Astrocyte of the hippocampus (primary cell): ENCODE measurements at places on chromosomes 13 and 19.

- no peak for DNase-seq
Measured at GRCh38 chr13:100230769-100231149, 141.9 kb downstream of the PCCA start.

- no peak for DNase-seq
Measured at GRCh38 chr13:113601166-113602070, 16.9 kb downstream of the TFDP1 start.

DNA sequence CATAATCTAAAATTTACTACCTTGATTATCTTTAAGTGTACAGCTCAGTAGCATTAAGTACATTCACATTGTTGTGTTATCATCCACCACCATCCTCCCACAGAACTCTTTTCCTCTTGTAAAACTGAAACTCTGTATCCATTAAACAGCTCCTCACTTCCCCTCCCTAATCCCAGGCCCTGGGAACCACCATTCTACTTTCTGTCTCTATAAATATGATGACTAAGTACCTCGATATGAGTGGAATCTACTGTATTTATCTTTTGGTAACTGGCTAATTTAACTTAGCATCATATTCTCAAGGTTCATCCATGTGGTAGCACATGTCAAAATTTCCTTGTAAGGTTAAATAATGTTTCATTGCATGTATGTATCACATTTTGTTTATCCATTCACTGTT is 49.0 kb upstream of the POMP start:
- DNase-seq, result peak; percentile 8

- DNase-seq, result no peak
Measured at GRCh38 chr19:17775245-17775927, 19.6 kb upstream of the B3GNT3 start.

DNA sequence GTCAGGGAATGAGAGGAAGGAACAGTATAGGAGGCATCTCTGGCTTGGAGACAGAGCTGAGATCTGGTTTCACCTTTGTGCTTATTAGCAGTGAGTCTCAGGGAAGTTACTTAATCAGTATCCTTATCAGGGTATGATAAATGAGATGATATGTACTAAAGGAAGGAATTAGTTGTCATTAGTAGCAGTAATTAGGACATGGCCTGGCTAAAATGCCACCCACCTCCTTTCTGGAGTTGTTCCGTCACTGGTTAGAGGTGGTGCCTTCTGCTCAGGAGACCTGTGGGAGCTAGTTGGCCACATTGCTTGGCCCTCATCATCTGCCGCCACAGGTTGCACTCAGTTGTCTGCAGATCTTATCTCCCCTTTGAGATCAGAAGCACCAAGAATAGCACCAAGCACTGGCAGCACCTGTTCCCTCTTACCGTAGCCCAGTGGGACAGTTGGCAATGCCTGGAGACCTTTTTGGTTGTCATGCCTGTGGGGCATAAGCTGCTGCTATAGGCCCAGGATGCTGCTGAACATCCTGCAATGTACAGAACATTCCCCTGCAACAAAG is 4.7 kb downstream of the GPATCH1 start:
- DNase-seq, result no peak

DNA sequence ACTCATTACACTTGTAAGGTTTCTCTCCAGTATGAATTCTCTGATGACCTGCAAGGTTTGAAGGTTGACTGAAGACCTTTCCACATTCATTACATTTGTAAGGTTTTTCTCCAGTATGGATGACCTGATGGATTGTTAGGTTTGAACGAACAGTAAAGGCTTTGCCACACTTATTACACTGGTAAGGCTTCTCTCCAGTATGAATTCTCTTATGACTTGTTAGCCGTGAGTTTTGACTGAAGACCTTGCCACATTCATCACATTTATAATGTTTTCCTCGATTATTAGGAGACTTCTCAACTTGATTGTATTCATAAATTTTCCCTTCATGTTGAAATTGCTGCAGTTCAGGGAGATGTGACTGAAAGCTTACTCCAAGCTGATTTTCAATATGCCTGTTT is 6.8 kb upstream of the ZNF347 start:
- no peak for DNase-seq

GRCh38 chr19:42422092-42422900 is 4.9 kb downstream of the LIPE start:
- DNase-seq, result no peak

DNA sequence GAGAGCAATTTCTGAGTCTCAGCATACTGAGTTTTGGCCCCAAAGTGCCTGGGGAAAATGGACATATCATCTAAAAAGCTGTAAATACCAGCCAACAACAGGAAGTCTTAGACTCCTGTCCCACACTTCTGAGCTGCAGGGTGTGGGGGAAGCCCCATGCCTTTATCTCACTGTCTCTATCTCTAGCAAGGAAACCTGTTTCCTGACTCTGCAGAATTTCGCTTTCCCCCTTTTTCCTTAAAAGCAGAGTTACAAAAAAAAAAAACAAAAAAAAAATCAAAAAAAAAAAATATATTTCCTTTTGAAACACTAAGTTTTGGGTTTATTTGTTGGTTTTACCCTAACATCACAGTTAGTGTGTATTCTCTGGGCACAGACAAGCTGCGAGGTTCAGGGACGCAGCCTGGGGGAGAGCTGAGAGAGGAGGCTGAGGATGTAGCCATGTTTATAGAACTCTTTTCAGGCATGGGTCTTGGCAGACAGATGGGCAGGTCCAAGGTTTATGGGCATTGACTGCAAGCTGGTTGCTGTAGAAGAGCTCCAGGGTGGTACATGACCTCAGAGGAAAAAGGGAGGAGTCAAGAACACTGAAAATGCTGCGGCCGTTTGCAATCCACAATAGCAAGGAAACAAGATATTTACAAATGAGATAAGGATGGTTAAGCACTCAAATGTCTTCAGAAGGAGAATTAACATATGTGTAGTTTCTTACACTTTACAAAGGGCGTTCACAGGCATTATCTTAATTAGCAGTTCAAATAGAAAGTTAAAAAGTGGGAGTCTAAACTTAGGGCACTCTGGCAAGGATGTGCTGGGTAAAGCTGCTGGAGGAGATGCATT is 4.9 kb downstream of the MBNL2 start:
- DNase-seq, result peak; percentile 45

- DNase-seq, result no peak
Measured at GRCh38 chr13:41706152-41706551, 248.8 kb downstream of the RGCC start.

DNA sequence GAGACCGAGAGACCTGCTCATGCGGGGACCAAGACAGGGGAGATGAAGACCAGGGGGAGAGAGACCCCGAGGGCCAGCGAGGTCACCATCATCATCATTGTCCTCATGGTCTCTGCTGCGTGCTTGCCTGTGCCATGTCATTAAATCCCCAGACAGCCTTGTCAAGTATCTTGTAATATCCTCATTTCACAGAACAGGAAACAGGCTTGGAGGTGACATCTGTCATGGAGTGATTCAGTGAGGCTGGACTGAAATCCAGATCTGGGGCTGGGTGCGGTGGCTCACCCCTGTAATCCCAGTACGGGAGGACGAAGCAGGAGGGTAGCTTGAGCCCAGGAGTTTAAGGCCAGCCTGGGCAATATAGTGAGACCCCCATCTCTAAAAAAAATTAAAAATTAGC is 5.9 kb upstream of the NANOS2 start:
- DNase-seq, result no peak

- DNase-seq, result peak; percentile 16
Measured at GRCh38 chr13:31409678-31410356, 210.0 kb downstream of the B3GLCT start.

DNA sequence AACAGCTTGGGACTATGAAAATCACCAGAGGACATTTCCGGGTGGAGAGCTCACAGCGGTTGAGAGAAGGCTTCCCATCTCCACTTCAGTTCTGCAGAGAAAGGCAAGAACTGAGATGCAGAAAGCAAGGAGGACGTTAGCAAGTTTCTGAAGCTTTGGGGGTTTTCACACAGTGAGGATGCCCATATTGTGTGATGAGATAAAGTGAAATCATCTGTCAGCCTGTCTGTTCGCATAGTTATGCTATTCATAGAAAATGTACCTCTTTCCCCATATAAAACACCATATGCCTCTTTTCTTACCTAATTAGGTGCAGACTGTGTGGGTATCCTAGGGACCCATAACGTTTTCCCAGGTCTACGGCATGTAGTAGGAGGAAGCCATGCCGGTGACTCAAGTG is 27.5 kb downstream of the ZIC5 start:
- DNase-seq, result no peak

DNA sequence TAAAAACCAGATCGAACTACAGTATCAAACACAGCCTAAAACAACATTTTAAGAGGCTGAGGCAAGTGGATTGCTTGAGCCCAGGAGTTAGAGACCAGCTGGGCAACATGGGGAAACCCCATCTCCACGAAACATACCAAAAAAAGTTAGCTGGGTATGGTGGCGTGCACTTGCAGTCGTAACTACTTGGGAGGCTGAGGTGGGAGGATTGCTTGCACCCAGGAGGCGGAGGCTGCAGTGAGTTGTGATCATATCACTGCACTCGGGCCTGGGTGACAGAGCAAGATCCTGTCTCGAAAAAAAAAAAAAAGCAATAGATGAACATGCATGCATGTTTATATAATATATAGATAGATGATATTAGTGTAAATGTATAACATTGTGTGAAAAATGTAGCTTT is 5.2 kb upstream of the MRPS31 start:
- no peak for DNase-seq

GRCh38 chr19:52695996-52696395 is 38.8 kb downstream of the ZNF611 start:
- no peak for DNase-seq

GRCh38 chr13:98447881-98448641 is 128.8 kb downstream of the STK24 start:
- peak; percentile 55 for DNase-seq

GRCh38 chr19:29683009-29683408 is 17.7 kb downstream of the PLEKHF1 start:
- DNase-seq, result peak; percentile 62

DNA sequence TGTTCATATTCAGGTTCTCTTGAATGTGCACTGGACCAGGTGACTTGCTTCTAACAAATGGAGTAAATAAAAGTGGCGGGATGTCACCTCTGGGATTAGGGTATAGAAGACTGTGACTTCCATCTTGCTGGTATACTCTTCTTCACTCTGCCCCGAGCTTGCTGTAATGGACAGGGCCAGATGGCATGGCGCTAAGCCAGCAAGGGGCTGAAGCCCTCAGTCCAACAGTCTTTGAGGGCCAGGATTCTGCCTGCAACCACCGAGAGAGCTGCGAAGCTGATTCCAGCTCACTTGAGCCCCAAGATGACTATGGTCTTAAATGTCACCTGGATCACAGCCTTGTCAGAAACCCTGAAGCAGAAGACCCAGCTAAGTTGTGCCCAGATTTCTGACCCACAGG is 600.0 kb downstream of the FGF9 start:
- no peak for DNase-seq

GRCh38 chr19:48760504-48761205 is 5.3 kb downstream of the FGF21 start:
- DNase-seq, result no peak

DNA sequence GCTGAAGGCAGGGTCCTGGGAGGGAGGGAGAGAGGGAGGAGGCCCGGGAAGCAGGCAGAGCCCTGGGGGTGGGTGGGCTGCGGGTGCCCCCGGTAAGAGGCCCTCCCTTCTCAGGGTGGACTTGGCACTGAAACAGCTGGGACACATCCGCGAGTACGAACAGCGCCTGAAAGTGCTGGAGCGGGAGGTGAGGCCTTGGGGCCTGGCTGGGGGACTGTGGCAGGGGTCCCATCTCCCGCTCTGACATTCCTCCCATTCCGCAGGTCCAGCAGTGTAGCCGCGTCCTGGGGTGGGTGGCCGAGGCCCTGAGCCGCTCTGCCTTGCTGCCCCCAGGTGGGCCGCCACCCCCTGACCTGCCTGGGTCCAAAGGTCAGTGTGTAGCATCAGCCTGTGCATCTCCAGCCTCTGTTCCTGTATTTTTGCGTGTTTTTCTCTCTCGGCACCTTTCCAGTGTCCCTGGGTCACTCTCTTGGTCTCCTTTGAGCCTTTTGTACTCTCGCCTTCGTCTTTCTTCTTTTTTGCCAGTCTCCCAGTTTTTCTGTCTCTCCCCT is 53.4 kb downstream of the TRPM4 start:
- no peak for DNase-seq

DNA sequence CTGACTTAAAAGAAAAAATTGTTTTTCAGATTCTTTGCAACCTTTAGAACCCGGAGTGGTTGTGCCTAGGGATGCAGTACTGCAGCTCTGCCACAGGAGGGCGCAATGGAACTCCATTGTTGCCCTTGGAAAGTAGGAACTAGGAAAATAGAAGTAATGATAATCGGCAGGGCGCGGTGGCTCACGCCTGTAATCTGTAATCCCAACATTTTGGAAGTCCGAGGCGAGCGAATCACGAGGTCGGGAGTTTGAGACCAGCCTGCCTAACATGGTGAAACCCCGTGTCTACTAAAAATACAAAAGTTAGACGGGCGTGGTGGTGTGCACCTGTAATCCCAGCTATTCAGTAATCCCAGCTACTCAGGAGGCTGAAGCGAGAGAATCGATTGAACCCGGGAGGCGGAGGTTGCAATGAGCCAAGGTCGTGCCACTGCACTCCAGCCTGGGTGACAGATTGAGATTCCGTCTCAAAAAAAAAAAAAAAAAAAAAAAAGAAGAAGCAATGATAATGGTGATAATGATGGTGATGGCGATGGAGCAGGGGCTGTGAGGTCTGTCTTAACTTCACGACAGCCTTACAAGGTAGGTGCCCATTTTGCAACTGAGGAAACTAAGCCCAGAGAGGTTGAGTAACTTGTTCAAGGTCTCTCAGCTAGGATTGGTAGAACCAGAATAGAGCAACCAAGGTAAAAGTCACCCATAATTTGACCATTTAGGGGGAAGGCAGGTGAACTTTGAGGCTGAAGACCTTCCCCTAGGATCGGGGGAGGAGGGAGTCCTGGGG is 5.5 kb upstream of the ADAMTS10 start:
- peak; percentile 85 for DNase-seq

DNA sequence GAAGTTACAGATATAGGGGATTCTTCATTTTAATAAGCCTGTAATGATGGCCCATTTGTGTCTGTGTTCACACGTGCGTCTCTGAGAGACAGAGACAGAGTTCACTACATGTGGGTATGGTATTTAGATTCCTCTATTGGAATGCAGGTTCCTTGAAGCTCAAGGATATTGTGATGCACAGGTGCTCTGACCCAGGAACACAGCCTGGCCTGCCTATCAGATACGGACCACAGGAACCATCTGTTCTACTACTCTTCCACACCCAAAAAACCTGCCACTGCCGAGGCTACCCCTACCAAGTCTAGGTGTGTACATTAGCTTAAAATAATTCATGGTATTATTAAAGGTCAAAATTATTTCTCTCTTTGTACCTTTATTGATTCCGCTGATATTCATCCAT is 289.2 kb downstream of the ATP8A2 start:
- no peak for DNase-seq

GRCh38 chr19:30448386-30449077 is 76.3 kb downstream of the ZNF536 start:
- DNase-seq, result no peak

GRCh38 chr13:48858122-48858902 is 117.4 kb upstream of the FNDC3A start:
- no peak for DNase-seq
